ENCODE measurements at places on chromosomes 11 and 22.

GRCh38 chr11:66609721-66610617, 6.5 kb upstream of the RBM14 start:
- DNase-seq, result no peak
- no peaks in the 10 kb centered on the region for H3K27me3 ChIP-seq
- peaks cover 5% of the 10 kb centered on the region for H3K36me3 ChIP-seq
- H3K4me1 ChIP-seq, result peaks cover 5% of the 10 kb centered on the region
- peak overlapping the region; percentile 44 for H3K27ac ChIP-seq

DNA sequence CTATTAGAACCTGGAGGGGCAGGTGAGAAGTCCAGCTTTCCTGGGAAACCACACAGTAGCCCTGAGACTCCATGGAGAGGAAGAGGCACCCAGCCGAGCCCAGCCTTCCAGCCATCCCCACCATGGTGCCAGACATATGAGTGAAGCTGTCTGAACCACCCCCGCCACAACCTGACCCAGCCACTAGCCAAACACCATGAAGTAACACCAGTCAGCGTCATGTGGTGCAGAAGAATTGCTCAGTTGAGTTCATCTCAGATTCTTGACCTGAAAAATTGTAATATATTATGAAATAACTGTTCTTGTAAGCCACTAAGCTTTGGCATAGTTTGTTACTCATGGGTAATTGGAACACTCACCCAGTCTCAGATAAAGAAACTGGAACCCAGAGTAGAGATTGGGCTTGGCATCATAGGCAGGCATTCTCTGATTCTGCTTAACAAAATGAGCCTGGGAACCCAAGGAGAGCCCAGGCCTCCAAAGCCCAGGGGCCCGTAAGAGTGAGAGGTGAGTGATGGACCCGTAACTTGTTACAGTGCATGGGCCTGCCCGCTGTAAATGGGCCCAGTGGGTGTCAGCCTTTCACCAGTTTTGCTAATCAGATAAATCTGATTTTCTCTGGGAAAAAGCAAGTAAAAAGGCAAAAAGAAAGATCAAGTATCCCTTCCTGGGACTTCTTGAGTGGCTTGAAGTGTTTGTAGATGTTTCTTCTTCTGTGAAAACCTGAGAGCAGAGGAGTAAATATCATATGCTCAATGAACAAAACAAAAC, 305.5 kb downstream of the DDX10 start:
- DNase-seq, result no peak
- H3K4me1 ChIP-seq, result no peaks in the 10 kb centered on the region
- H3K27me3 ChIP-seq, result no peaks in the 10 kb centered on the region
- no peak overlapping the region for H3K4me3 ChIP-seq

DNA sequence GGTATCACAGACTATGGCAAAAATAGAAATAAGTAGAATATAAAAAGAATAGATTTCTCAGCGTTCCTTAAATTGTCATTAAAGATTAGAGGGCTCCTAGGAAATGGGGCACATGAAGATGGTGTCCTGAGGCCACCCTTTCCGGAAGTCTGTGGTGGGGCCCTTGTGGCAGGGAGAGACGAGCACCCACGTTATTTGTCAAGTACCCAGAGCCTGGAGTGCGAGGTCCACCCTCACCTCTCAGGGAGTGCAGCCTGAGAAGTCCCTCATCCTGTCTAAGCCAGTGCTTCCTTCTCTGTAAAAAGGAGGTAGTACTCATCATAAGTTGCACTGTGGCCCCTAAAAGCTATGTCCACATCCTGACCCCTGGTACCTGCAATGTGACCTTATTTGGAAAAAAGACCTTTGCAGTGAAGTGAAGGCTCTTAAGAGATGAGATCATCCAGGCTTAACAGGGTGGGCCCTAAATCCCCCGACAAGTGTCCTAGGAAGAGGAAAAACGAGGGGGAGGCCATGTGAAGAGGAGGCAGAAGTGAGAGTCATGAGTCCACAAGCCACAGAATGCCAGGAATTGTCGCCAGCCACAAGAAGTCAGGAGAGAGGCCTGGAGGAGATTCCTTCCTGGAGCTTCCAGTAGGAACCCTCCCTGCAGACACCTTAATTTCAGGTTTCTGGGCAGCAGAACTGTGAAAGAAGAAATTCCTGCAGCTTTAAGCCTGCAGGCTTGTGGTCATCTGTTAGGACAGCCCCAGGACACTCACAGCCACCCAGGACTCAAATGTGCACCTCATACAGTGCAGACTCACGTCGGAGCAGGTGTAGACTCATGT, 76.8 kb upstream of the CCND1 start:
- peaks cover 34% of the 10 kb centered on the region for H3K27me3 ChIP-seq
- no peak for DNase-seq
- no peak overlapping the region for H3K4me3 ChIP-seq
- no peak overlapping the region for H3K27ac ChIP-seq

DNA sequence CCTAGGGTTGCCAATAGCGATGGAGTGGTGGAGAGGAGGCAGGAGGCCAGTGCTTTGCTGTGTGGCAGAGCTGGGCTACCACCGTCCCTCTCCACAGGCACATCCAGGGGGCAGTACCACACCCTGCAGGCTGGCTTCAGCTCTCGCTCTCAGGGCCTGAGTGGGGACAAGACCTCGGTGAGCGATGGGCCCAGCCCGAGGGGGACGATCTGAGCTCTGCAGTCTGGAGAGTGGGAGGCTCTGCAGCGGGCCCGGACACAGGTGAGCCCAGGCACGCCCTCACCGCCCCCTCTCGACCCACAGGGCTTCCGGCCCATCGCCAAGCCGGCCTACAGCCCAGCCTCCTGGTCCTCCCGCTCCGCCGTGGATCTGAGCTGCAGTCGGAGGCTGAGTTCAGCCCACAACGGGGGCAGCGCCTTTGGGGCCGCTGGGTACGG, 2.5 kb downstream of the PKP3 start:
- H3K36me3 ChIP-seq, result no peaks in the 10 kb centered on the region
- peaks cover 13% of the 10 kb centered on the region for H3K4me1 ChIP-seq
- H3K4me3 ChIP-seq, result peak overlapping the region; percentile 54
- no peak for DNase-seq

GRCh38 chr11:63592975-63593395, 21.2 kb downstream of the PLAAT3 start:
- no peak overlapping the region for H3K4me3 ChIP-seq
- no peaks in the 10 kb centered on the region for H3K27me3 ChIP-seq
- H3K4me1 ChIP-seq, result peaks cover 9% of the 10 kb centered on the region
- peak overlapping the region; percentile 27 for H3K27ac ChIP-seq

DNA sequence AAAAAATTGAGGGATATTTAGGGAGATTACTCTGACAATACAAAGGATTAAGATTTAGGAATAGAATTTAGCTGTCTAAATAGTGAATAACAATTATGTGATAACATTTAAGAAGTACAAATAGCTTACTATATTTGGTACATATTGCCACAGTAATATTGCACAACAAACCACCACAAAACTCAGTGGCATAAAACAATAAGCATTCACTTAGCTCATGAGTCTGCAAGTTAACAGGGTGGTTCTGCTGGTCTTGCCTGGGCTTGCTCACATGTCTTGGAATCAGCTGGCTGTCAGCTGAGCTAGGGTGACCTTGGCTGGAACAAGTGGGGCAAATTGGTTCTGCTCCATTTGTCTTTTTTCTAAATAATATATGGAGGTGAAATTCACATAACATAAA, 115.1 kb downstream of the DCDC1 start:
- H3K4me3 ChIP-seq, result no peak overlapping the region
- H3K4me1 ChIP-seq, result no peaks in the 10 kb centered on the region
- DNase-seq, result no peak
- no peaks in the 10 kb centered on the region for H3K36me3 ChIP-seq
- H3K27me3 ChIP-seq, result peaks cover 15% of the 10 kb centered on the region

DNA sequence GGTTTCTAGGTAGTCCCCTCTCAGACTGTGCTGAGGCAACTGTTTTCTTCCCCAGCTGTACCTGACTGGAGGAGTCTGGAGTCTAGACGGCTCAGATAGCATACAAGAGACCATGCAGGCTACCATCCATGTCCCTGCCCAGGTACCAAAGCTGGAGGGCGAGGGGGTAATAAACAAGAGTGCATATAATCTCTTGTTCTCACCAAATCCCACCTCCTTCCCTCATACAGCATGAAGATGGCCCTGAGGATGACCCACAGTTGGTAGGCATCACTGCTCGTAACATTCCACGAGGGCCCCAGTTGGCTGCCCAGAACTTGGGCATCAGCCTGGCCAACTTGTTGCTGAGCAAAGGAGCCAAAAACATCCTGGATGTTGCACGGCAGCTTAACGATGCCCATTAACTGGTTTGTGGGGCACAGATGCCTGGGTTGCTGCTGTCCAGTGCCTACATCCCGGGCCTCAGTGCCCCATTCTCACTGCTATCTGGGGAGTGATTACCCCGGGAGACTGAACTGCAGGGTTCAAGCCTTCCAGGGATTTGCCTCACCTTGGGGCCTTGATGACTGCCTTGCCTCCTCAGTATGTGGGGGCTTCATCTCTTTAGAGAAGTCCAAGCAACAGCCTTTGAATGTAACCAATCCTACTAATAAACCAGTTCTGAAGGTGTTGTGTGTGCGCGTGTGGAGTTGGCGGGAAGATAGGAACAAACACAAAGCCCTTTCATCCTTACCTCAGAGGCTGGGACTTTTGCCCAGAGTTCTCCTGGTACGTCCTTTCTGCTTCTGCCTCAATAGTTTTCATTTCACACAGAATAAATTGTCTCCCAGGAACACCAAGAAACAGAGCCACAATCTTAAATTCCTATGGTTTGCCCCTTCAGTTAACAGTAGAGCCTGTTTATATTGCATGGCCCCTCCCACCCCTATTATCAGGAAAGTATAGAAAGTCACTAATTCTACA, 8.5 kb downstream of the HMBS start:
- H3K4me3 ChIP-seq, result peak overlapping the region; percentile 91
- peaks cover 28% of the 10 kb centered on the region for H3K4me1 ChIP-seq
- H3K27ac ChIP-seq, result peak overlapping the region; percentile 95
- DNase-seq, result no peak
- no peaks in the 10 kb centered on the region for H3K27me3 ChIP-seq

DNA sequence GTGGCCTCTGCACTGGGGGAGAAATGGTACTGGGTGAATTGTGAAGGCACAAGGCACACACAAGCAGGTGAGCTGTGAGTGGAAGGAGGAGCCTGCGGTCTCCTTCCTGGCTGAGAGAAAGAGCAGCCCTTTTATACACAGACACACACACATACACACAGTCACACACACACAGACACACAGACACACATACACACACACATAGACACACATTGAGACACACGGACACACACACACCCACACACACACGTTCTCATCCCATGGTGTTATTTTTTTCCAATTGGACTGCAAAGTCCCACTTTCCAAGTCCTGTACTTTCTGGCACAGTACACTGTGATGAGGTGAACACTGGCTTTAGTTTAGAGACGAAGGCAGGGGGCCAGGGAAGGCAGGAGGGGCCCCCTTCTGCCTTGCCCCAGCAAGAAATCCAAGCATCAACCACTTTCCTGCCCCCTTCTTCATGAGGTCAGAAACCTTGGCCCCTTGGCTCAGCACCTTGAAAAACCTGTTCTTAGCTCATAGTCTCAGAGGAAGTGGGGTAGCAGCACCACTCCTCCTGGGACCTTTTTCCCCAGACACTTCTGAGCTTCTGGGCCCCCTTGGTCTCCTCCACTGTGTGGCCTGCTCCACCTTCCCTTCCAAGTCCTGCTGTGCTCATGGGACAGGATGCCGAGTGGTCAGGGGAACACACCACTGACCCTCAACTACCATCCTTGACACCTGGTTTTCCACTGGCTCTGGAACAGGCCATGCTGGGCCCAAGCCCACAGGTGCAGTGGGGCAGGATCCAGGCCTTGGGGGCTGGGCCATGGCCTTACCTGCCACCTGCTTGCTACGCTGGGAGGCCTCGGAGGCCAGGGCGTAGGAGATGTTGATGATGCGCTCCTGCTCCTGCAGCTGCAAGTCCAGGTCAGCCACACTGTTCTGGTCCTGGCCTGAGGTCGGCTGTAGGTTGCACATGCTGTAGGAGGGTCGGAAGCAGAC, 43.8 kb downstream of the C11orf58 start:
- peaks cover 3% of the 10 kb centered on the region for H3K36me3 ChIP-seq
- no peak overlapping the region for H3K4me3 ChIP-seq
- peaks cover 2% of the 10 kb centered on the region for H3K4me1 ChIP-seq
- DNase-seq, result no peak

DNA sequence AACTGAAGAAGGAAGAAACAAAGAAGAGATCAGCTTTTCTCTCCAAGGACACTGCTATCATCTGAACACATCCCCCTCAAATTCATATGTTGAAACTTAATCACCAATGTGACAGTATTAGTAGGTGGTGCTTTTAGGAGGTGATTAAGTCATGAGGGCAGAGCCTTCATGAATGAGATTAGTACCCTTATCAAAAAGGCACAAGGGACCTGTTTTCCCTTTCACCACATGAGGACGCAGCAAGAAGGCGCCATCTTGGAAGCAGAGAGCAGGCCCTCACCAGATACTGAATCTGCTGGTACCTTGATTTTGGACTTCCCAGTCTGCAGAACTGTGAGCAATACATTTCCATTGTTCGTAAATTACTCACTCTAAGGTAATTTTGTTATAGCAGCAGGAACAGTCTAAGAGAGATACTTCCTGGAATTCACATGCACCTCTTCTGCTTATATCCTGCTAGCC, 20.9 kb upstream of the CREB3L1 start:
- peaks cover 18% of the 10 kb centered on the region for H3K27me3 ChIP-seq
- DNase-seq, result no peak
- H3K27ac ChIP-seq, result no peak overlapping the region
- no peaks in the 10 kb centered on the region for H3K36me3 ChIP-seq
- H3K4me1 ChIP-seq, result no peaks in the 10 kb centered on the region
- H3K4me3 ChIP-seq, result no peak overlapping the region

- H3K36me3 ChIP-seq, result no peaks in the 10 kb centered on the region
- no peak for DNase-seq
- H3K27ac ChIP-seq, result no peak overlapping the region
- no peaks in the 10 kb centered on the region for H3K4me1 ChIP-seq
Observed at GRCh38 chr22:22976033-22976922, 88.7 kb downstream of the IGLL5 start.

Data from effector memory CD8-positive, alpha-beta T cell (primary cell).